ENCODE measurements at places on chromosomes 7 and 10.
A peak's percentile ranks its signal among the peaks of the same experiment; 100 is the strongest.

DNA sequence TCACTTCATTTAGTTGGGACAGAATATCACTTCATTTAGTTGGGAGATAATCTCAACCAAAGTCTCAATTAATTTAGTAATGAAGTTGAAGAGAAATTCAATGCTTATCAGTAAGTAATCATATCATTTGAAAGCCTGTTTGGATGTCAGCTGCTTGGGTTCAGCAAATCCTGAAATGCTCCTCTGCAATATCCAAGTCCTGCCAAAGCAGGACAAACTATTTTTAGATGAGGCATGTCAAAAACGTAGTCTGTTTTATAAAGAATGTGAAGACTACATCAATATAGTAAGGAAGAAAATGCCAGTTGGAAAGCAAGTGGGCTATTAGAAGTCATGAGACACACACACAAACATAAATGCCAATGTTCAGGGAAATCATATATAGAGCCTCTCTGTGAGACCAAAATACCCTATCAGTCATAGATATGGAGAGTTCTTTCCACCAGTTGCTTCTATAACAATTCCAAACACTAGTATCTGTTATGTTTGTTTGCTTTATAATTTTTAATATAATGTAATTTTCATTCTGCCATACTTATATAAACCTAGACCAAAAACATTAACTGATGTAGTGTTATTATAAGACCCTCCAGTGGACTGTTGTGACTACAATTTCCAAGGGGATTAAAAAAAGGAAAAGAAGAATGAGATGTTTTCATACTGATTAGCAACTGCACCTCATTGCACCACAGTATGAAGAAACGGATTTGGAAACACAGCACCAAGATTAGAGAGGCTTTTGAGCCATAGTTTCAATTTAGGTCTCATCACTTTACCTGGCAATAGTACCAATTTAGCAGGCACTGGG, 160.7 kb downstream of the LRRTM3 start:
- no peak for DNase-seq

DNA sequence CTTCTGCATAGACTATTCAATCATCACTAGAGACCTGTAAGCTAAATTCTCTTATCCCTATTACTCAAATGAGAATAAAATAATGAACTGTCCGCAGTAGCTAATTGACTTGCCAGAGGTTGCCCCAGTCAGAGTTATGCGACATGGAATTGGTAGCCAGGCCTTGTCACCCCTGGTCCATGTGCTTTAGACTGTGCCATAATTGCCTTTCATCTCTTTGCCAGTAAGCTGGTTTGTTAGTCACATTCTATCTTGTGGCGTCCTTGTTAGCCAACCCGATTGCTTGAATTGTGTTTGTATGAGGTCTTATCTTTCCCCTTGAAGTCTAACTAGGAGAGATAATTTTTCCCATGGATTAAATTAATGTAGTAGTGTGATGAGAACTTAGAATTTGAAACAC, 262.6 kb downstream of the CSTF2T start:
- no peak for DNase-seq

DNA sequence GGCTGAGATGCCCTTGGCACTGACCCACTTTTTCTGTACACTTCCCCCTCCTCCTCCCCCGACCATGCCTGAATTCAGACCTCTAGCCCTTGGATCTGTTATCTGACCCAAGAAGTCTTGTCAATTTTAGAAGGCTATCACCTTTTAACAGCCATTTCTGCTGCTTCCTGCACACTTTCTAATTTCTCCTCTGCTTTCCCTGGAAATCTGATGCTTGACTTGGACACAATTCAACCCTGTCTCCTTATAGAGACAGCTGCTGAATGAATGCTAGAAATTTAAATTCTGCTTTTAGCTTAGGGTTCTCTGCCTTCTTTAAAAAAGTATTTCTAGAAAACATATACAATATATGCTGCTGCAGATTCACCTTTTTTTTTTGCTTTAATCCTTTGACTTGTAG, 417.9 kb upstream of the KLF6 start:
- no peak for DNase-seq

DNA sequence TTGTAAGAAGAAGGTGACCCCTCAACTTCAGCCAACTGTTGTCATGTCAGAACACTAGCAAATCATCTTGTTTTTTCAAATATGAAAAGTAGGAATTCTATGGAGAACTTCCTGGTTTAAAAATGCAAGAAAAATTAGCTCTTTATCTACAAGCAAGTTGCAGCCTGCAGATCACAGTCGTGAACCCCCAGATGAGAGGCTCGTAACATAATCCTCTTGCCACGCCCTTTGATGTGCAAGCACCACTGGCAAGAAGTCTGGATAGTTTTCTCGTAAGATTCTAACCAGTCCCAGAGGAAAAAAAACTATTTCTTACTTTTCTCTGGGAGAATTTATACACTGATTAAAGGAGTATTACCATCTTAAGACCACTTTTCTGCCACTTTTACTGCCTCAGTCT, 132.3 kb downstream of the DPY19L1 start:
- no peak for DNase-seq

GRCh38 chr7:102279537-102280400, 6.9 kb upstream of the SH2B2 start:
- DNase-seq = peak; percentile 35

GRCh38 chr10:43125881-43126731, 12.1 kb upstream of the CSGALNACT2 start:
- no peak for DNase-seq

- DNase-seq = no peak
Observed at GRCh38 chr10:86064219-86064618, 302.4 kb downstream of the GRID1 start.
